Activated CD8-positive, alpha-beta memory T cell treated with anti-CD3 and anti-CD28 coated beads for 24 hours (primary cell): ENCODE measurements at places on chromosomes 13 and 19.

DNA sequence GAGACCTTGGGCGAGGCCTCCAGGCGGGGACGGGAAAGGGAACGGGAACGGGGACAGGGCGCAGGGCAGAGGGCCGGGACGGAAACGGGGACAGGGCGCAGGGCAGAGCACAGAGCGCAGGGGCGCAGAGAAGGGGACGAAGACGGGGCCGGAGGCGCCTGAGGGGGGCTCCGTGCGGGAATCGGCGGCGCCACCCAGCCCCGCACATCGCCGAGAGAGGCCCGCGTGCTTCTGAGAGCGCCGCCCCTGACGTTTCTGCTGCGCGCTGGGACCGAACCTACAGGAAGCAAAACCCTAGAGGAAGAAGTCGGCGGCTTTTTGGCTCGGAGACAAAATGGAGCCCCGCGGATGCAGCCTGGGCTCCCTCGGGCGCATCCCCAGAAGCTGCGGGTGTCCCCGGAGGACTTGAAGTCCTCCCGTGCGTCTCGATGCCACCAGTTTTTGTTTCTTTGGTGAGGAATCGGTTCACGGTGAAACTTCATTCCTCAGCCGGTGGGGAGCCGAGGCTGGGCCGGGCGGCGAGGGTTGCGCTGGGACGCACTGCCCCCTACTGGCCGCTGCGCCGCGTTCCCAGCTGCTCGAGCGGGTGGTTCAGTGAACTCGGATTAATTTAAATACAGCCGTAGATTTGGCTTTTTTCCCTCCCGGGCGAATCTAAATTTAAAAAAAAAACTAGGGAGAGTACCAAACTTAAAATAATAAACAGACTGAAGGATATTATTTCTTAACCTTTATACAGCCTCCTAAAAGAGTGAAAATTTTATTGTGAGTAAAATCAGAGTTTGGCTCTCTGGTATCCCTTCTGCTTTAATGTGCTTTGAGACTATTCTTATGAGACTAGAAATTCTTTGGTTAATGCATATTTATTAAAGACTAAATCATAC lies 350.0 kb upstream of the ARGLU1 start:
- DNase-seq = peak; percentile 88

DNA sequence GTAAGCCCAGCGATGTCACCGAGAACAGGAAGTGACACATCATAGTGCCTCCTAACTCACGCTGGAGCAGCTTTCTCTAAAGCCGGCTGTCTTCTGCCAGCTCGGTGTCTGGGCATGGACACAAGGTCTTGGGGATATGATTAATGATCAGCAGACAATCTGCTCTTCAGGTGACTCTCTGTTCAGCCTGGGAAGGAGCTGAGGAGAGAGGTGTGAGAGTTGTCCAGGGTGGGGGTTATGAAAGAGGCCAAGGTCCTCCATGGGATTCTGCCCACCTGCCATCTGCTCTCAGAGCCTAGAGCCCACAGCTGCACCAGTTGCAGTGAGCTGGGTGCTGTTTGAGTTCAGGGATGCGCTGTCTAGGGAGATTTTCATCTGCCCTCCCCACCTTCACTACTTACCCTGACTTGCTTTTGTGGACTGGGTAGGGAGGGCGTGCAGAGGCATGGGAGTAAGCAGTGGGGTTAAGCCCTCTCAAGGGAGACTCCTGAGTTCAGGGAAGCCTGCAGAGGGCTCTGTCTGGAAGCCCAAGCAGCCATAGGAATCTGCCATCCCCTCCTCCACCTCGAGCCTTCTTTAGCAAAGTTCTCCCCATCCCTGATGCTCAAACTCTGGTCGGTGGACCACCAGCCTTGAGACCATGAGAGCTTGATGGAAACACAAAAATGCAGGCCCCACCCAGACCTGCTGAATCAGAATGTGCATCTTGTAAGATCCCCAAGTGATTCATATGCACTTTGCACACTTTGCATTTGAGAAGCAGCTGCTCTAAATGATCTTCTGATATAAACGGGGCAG lies 539.7 kb downstream of the RFC3 start:
- DNase-seq = no peak

GRCh38 chr13:44044547-44045179 lies 165.0 kb downstream of the LACC1 start:
- DNase-seq = no peak

GRCh38 chr19:30350692-30351663 lies 21.2 kb upstream of the ZNF536 start:
- no peak for DNase-seq

DNA sequence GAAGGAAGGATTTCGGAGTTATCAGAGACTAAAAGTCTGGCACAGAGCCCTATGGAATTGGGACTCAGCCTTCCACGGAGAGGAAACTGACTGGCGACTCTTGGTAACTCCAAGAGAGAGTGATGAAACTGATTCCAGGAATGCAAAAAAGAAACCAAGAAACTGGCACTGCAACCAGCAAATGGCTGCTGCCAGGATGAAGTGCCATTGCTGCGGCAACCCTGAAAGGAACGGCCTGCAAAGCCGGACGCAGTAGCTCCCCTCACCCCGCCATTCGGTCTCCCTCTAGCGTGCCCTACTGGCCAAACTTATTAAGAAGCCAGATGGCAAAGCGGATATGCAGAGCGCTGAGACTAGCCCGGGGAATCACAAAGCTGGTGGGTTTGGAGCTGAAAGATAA lies 236.0 kb downstream of the PCDH9 start:
- DNase-seq = no peak

- DNase-seq = peak; percentile 44
These were observed 135.7 kb downstream of the CRYL1 start for GRCh38 chr13:20389696-20390525.

DNA sequence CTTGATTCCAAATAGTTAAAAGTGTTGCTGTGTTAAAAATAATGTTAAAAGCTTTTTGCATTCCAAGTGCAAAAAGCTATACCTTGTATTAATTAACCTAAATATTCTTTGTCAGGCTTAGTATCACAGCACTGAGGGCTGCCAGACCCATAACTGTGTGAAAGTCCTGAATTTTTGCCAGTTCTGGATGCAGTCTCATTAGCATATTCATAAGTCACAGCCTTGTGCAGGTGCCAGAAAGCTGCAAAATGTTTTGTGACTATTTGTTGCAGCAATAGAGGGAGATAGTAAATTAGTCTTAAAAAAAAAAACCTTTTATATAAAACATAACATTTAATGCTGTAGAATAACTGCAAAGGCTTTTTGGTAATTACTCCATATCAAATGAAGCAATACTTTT lies 56.6 kb downstream of the SLITRK1 start:
- no peak for DNase-seq

- no peak for DNase-seq
These were observed 123.3 kb downstream of the RAB20 start for GRCh38 chr13:110438211-110438610.

DNA sequence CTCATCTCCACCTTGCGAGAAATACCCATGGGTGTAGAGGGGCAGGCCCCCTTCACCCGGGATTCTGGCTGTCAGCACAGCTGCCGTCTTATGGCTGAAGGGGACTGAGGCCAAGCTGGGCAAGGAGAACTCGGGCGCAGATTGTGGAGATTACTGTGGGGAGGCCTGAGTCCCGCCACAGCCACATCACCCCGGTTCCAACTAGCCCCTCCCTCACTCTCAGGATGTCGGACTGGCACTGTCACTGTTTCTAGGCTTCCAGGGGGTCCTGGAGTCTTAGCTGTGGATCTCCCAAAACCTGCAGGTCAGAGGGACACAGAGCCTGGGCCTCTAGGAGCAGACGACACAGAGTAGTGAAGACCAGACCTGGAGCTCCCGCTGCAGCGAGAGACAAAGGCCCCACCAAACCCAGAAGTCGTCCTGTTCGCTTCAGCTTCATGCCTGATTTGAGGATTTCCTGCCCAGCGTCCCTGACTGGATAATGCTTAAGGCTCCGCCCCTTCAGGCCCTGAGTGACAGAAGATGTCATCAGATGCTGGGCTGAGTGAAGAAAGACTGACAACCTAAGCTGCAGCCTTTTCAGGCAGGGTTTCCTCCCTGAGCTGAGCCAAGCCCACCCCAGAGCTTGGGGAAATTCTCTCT lies 55.8 kb downstream of the ZNF93 start:
- no peak for DNase-seq

DNA sequence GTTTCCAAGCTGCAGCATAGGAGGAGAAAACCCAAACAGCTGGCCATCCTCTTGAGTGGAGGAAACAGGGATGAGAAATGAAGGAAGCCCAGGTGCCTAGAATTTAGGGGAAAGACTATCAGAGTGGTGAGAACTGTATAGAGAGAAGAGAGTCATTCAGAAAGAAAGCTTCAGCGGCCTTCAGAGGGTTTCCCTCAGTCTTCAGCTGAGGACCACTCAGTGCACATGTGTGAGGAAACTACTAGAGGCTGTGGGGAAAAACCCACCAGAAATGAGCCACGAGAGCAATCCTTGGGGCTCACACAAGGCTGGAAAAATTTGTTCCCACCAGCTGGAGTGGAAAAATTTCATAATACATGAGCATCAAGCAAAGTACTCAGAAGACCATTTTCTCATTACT lies 35.2 kb upstream of the CPB2 start:
- no peak for DNase-seq

GRCh38 chr13:31441800-31442510 lies 242.2 kb downstream of the B3GLCT start:
- no peak for DNase-seq

- DNase-seq = no peak
These were observed 12.1 kb upstream of the FKRP start for GRCh38 chr19:46733690-46734292.

GRCh38 chr13:65843314-65843731 lies 1386.8 kb downstream of the PCDH9 start:
- no peak for DNase-seq

GRCh38 chr13:27976362-27977091 lies 7.4 kb upstream of the CDX2 start:
- peak; percentile 47 for DNase-seq

DNA sequence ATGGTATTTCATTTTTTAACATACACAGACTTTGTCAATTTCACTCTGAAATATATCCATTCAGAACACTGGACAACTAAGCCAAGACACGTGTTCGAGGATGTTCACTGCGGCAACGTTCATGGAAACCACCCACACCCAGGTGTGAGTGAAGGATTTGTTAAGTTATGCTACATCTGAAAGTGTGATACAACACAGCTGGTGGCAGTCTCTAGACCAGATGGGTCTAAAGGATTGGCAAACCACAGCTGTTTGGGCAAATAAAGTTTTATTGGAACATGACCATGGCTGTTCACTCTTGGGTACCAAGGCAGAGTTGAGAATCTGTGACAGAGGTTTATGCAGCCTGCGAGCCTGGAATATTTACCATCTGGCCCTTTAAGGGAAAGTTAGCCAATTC lies 12.0 kb downstream of the SLC7A9 start:
- DNase-seq = no peak

- no peak for DNase-seq
These were observed 752.4 kb downstream of the FGF9 start for GRCh38 chr13:22423261-22423660.

- no peak for DNase-seq
These were observed 1.4 kb upstream of the GIPC1 start for GRCh38 chr19:14497228-14497921.

GRCh38 chr13:92262100-92262788 lies 863.8 kb downstream of the GPC5 start:
- no peak for DNase-seq

DNA sequence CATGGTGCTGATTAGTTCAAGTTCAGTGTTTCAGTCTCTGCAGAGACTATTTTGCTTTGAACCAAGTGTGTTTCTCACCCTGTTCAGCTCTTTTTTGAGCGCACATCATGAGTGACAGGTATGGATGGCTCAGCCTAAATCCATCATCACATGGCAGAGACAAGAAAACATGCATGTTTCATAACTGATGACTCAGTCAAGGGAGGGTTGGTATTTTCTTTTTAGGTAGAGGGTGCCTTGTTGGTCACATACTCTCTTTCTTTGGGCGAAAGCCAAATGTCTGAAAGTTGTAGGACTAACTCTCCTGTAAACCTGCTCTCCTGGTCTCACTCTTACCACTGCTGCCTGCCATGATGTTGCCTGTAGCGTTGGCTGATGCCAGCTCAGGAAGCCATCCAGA lies 48.1 kb upstream of the RAP2A start:
- no peak for DNase-seq

GRCh38 chr19:17332360-17332676 lies 2.3 kb downstream of the ANO8 start:
- DNase-seq = no peak

DNA sequence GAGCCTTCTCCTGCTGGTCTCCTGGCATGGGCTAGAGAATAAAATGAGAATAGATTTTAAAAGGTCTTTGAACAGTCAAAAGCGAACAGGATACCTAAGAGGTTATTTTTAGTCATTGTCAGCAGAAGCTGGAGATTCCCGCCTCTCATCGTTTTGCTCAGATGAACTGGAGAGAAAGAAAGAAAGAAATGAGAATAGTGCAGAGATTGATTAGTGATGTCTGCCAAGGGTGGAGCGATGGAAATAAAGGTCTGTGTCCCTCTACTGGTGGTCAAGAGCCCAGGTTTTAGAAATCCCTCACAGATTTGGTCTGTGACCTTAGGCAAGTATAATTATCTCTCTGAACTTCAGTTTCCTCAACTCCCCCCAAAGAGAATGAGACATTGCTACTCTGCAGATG lies 5.3 kb downstream of the NCAN start:
- DNase-seq = no peak

DNA sequence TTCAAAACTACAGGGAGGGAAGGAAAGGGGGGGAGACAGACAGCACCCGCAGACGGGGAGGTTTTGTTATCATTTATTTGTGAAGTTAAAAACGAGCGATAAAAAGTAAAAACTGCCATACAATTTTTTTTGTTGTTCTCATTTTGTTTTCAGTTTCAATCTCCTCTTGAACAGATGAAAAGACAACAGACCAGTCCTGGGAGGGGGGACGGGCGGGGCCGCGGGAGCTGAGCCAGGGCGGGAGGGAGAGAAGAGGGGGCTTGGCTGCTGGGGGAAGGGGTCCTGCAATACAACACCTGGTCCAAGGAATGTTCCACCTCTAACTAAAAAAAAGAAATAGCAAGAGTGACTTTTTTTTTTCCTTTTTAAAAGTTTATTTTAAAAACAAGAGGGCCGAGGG lies 11.3 kb downstream of the KHSRP start:
- DNase-seq = no peak

DNA sequence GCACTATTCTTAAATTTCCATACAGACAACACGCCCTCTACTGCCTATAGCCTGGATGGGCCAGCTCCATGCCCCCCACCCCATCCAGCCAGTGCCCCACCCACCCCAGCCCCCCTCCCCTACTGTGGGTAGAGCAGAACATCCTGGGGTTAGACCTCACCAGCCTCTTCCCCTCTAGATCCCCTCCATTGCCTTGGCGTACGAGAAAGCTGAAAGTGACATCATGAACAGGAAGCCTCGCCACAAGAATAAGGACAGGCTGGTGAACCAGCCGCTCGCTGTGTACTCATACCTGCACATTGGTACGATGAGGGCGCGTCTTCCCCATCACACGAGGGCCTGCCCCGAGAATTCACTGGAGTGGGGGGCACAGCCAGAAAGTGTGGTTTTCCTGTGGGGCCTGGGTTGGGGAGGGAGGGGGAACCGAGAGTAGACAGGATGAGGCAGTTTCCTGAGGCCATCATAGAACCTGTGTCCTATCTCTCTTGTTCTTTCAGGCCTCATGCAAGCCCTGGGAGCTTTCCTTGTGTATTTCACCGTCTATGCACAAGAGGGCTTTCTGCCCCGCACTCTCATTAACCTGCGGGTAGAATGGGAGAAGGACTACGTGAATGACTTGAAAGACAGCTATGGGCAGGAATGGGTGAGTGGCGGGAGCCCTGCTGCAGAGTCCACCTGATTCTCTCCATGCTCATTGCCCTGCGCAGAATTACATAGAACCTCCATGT lies 29.1 kb downstream of the ATP12A start:
- DNase-seq = peak; percentile 75
